ENCODE measurements at places on chromosomes 2 and 18. TPM values are rescaled to one million over a fixed set of nuclear protein-coding genes. Genes with fewer than 3 reads are reported as not detected.

The ACMSD gene
- total RNA-seq = not detected

The CCDC68 gene
- 0.62 TPM for total RNA-seq

The STARD6 gene
- not detected for total RNA-seq

The FBXO15 gene
- 3.1 TPM for total RNA-seq

The CCDC74B gene
- 3.6 TPM for total RNA-seq

The SCTR gene
- total RNA-seq = 0.62 TPM

The AKAIN1 gene
- 3.6 TPM for total RNA-seq

The POTEI gene
- not detected for total RNA-seq

The IL18R1 gene
- total RNA-seq = under 0.01 TPM

The UXS1 gene
- total RNA-seq = 98.6 TPM

The CYTIP gene
- 5.1 TPM for total RNA-seq

The GRHL1 gene
- total RNA-seq = 4.1 TPM

The ACKR3 gene
- total RNA-seq = 20.3 TPM

The L3MBTL4 gene
- total RNA-seq = 20.4 TPM

The ASTL gene
- total RNA-seq = not detected

The DNAJC5G gene
- total RNA-seq = not detected

The DIPK1C gene
- 12.3 TPM for total RNA-seq
